ENCODE measurements at places on chromosomes 6 and 20.

- no peak for DNase-seq
Measured at GRCh38 chr20:38060536-38060935, 27.0 kb downstream of the RPRD1B start.

DNA sequence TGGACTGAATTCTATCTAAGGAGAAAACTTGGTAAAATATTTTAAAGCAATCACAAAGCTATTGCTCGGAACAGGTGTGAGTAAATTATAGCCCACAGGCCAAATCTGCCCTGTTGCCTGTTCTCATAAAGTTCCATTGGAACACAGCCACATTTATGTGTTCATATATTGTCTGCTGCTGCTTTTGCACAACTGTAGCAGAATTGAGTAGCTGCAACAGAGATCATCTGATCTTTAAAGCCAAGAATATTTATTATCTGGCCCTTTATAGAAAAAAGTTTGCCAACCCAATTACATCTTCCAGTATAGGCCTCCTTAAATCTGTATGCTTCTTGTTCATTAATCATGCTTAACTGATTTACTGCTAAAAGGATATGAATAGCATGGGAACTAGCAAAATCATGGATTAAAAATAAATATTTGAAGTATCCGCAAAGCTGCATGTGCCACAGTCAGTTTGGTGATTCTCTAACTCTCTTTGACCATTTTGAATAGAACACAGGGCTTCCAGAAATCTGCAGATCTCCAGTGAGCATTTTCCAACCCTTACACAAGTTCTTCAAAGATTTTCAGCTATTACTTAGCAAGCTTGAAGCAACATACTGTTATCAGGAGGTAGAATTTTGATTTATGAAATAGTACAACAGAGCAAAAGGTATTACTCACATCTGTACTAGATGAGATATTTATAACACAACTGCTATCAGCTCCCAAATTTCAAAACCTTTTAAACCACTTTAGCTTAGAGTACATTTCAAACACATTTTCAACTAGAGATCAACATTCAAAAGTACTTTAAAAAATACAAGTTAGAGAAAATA, 312.6 kb upstream of the ID4 start:
- no peak for DNase-seq

GRCh38 chr6:163970846-163971564, 556.5 kb downstream of the QKI start:
- DNase-seq, result no peak

DNA sequence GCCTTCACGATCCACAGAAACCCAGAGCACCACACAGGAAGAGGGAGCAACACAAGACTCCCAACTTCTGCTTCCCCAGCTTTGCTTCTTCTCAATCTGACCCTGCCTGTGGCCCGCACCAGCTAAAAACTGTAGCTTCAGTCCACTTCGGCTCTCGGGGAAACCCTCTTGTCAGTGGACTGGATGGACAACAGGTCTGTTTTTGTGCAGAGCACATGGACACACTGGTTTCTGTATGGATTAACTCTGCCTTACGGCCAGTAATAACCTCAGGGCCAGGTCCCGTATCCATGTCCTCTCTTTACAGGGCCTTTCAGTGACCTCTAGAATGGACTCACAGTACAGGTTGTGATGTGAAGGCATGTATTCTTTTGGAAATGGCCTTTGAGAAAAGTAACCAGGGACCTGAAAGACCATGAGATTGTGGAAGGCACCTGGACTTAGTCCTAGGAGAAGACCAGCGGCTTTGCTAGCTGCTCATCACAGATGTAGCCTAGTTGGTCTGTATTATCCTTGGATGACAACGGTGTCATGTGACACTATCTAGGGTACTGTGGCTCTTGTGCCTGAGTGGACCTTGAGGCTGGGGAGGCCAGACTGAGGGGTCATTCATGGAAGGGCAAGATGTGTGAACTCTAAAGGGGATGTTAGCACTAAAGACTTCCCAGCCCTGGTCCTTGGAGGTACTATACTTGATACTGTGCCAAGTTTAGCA, 5.8 kb downstream of the POLR1C start:
- no peak for DNase-seq

DNA sequence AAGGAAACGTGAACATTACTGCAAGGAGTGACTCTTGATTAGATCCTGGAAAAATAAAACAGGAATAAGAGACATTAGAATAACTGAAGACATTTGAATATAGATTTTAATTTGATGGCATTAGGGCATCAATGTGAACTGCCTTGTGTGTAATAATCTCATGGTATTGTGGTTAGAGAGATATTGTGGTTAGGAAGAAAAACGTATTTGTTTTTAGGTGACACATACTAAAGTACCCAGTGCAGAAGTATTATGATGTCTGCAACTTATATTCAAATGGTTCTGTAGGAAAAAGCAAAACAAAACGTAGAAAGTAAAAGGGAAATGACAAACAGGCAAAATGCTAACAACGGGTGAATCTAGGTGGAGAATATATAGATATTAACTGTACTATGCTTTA, 65.9 kb upstream of the OGFRL1 start:
- DNase-seq, result no peak

DNA sequence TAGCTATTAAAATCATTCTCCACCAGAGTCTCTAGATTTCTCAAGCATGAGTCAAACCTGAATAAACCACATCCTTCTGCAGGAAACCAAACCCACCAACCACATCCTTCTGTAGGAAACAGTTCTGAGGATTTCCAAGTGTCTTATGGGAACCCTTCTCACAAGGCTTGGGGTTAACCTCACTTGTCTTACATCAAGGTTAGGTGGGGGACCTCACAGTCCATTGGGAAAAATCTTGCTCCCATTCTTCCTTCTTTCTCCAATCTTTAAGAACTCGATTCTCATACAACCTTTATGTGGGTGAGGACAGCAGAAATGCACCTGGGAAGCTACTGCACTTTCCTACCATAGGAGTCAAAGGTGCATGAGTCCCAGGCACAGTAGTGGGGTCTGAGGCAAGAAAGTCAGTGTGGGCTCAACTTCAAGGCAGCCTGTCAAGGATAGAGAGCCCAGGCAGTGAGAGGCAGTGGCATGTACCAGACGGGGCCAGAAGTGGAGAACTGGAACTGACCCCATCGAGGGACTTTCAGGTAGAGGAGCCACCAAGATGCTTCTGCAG, 114.5 kb downstream of the SLC22A3 start:
- peak; percentile 17 for DNase-seq

- DNase-seq, result no peak
Measured at GRCh38 chr6:105786449-105786848, 299.7 kb upstream of the PRDM1 start.

- DNase-seq, result no peak
Measured at GRCh38 chr6:86128130-86128814, 485.6 kb upstream of the SYNCRIP start.

GRCh38 chr6:147267658-147268057, 63.4 kb downstream of the STXBP5 start:
- DNase-seq, result no peak

GRCh38 chr6:3390698-3391097, 66.2 kb downstream of the SLC22A23 start:
- no peak for DNase-seq

DNA sequence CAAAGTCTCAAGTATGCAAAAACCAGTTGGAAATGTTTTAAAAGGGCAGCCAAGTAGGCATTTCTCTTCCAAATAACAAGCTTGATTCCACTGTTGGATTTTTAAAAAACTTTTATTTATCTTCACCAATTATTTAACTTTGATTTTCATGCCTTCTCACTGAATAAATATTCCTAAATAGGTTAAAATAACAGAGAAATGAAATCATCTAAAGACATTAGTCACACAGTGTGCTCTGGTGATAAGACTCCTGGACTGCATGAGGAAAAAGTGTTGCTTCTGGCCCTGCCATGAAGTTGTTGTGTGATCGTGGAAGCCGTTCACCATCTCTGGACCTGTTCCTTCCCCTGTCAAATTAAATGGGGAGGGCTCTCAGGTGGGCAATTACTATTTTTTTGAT, 33.8 kb upstream of the IGF2R start:
- no peak for DNase-seq

GRCh38 chr6:55918639-55919038, 43.2 kb upstream of the BMP5 start:
- DNase-seq, result no peak

DNA sequence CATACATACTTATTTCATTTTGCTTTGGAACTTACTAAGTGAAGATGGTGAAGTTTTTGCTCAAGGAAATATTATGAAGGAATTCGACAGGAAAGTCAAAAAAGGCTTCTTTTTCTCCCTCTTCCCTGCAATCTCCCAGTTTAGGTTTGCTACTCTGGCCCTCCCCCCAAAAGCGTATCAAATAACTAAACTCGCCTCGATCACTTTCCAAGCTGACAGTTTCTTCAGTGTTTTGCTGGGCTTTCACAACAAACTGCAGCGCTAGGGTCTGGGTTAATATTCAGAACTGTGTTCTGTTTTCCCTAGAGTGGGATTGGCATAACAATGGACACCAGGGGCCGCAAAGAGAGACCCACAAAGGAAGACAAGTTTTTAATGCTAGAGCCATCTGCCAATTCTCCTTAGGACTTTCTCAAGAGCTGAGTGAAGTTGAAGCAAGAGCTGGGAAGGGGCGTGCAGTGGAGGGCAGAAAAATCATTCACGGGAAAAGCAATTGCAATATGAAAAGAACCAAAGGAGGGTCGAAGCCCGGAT, 57.8 kb downstream of the ATP9A start:
- DNase-seq, result no peak

DNA sequence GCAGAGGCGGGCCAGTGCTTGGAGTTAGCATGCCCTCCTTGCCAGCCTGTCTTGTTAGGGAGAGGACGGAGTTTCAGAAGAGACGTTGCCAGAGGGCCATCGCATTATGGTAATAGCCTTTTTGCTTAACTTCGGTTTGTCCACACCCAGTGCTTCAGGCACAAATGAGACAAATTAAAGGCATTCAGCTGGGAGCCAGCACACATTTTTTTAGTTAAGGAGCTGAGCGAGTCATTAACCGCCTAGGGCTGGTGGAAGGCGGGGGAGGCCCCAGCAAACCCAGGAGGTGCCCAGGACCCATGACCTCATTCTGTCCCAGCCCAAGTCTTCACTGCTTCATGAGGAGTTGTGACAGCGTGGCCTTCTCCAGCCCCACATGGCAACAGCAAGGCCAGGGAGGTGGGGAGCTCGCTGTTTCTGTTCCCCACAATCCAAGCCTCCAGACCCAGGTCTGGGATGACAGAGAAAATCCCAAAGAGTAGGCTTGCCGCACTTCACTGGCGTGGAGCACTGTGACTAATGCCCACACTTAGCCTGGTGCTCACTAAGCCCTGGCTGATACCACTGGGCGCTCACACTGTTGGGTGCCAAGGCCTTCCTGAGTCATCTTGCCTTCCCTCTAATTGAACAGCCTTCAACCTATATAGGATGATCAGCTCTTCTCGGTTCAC, 237.1 kb downstream of the ANKRD60 start:
- no peak for DNase-seq
